Activated CD4-positive, alpha-beta T cell treated with anti-CD3 and anti-CD28 coated beads, Interleukin-2, Interleukin-6, amounts not matched to agents 100 ng/mL and 50 ng/mL, durations not matched to agents 16 hours and 8 hours (primary cell): ENCODE measurements at places on chromosomes 1 and 21.

DNA sequence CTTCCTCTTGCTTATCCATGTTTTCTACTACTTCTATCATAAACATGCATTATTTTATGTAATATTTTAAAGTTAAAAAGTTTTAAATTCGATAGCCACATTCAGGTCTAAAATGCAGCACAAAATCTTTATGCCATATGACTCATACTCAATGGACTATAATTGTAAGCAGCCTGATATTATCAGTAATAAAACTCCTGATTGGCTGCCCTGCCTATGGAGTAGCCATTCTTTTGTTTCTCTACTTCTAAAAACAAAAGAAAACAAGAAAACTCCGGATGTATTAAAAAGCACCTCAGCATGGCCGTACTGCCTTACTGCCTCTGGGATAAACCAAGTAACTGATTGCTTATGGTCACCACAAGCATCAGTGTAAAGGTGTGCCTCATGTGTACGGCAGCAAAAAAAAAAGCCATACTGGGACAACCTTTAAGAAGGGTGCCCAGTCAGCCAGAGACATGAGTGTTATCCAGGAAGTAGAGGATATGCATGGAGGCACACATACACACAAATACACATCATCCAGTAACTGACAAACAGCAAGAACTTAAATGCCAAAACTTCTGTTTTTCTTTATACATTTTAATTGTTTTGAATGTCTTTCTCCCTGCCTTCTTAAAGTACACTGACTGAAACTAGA lies 9.2 kb downstream of the SLC35D1 start:
- DNase-seq: no peak

DNA sequence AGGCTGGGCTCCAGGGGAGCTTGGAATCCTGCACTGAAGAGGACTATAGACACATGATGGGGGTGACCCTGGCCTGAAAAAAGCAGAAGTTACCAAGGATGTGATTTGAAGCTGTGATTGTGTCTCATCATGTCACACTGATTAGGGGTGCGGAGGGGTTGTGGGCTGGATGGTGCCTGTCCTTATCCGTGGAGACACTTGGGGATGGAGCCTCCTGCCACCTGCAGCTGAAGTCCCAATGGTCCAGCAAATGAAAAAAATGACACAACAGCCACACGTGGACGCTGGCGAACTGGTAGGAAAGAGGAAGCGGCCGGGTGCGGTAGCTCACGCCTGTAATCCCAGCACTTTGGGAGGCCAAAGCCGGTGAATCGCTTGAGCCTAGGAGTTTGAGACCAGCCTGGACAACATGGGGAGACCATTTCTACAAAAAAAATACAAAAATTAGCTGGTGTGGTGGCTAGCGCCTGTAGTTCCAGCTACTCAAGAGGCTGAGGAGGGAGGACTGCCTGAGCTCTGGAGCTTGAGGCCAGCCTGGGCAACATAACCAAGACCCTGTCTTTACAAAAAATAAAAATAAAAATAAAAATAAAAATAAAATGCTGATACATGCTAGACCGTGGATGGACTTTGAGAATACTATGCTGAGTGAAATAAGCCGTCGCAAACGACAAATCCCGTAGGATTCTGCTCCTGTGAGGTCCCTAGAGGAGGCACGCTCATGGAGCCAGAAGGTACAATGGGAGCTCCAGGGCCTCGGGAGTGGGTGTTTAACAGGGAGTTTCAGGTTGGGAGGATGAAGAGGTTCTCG lies 838 bp upstream of the IBA57 start:
- DNase-seq: no peak

DNA sequence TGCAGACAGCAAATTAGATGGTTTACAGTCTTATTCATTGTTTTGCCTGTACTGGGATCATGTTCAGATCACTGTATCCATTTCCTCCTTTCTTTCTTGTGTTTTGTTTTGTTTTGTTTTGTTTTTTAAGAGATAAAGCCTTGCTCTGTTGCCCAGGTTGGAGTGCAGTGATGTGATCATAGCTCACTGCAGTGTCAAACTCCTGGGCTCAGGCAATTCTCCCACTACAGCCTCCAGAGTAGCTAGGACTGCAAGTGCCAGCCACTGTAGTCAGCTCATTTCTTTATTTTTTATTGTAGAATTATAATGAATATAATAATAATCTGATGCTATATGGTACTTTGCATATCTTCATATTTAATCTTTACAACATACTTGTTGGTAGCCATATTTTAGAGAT lies 403.7 kb upstream of the B3GALT2 start:
- no peak for DNase-seq

DNA sequence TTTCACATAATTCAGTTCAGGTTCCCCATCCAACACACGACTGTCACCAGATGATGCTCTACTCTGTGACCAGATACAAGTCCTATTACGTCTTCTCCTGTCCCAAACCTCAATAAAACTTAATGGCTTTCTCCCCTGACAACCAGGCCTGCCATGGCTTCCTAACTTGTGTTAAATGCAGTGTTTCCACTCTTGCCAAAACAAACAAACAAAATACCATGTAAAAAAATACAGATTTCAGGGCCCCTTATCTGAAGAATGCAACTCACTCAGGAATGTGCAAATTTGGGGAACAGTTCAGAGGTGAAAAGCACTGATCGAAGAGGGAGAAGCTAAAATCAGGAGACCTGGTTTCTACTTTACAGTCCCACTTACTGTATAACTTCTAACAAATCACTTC lies 863 bp upstream of the NUF2 start:
- DNase-seq: no peak

DNA sequence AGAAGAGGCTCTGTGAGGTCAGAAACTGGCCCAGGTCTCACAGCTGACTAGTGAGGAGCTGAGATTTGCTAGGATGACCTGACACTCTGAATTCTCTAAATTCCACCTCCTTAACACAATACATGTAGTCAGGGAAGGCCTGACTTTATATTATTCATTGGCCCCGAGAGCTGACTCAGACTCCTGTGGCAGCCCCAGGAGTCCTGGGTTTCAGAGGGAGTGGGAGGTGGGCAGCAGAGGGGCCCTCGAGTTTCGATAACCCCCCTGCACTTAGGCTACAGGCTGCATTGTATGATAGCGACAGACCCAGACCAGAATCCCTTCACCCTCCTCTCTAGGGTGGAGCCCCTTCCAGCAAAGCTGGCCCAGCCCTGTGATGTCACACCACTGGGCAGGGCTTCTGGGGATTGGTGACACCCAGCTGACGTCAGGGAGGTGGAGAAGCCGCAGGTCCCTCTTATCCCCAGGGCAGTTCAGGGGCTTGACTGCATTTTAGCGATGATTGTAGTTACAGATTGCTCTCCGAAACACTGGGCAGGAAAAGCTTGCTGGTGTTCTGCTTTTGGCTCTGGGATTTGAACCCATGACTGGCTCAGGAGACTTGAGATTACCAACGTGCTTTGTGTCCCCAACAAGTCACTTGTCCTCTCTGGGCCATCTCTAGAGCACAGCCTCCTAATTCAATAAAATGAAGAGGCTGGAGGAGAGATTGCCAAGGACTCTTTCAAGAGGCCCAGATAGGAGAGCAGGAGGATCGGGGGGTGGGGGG lies 17.0 kb upstream of the GPR37L1 start:
- DNase-seq: no peak

DNA sequence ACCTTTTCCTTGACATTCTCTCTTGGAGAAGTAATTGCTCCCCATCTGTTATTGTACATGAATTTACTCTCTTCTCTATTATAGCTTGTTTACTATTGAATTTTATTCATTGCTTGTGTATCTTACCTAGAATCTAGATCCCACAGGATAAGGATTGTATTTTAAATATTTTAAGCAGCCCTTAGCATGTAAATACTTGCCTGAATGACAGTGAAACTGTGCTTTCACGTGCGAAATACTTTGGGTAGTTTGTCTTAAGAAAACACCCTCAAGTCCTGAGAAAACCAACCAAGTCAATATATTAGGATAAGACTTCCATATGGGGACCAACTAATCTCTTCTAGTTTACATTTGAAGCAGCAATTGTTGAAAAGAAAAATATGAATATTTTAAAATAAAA lies 15.3 kb downstream of the ARPC5 start:
- no peak for DNase-seq
